ENCODE measurements at places on chromosomes 7 and 10. TPM values are rescaled to one million over a fixed set of nuclear protein-coding genes. Genes with fewer than 3 reads are reported as not detected.

The TAS2R38 gene
- total RNA-seq: not detected

GRCh38 chr7:4265066-4265465 lies 417.0 kb upstream of the FOXK1 start:
- H3K4me3 ChIP-seq: no peak overlapping the region
- no peaks in the 10 kb centered on the region for H3K36me3 ChIP-seq
- H3K27ac ChIP-seq: no peak overlapping the region
- no peaks in the 10 kb centered on the region for H3K4me1 ChIP-seq
- H3K27me3 ChIP-seq: peaks cover 17% of the 10 kb centered on the region

GRCh38 chr10:101986624-101986971 lies 69.4 kb downstream of the ARMH3 start:
- peaks cover 5% of the 10 kb centered on the region for H3K4me1 ChIP-seq
- no peak for DNase-seq

- H3K27ac ChIP-seq: peak overlapping the region; percentile 70
- H3K4me1 ChIP-seq: peaks cover 15% of the 10 kb centered on the region
- no peak for DNase-seq
- H3K36me3 ChIP-seq: peaks cover 14% of the 10 kb centered on the region
These were observed 631 bp upstream of the PRKRIP1 start for GRCh38 chr7:102395592-102395872.

DNA sequence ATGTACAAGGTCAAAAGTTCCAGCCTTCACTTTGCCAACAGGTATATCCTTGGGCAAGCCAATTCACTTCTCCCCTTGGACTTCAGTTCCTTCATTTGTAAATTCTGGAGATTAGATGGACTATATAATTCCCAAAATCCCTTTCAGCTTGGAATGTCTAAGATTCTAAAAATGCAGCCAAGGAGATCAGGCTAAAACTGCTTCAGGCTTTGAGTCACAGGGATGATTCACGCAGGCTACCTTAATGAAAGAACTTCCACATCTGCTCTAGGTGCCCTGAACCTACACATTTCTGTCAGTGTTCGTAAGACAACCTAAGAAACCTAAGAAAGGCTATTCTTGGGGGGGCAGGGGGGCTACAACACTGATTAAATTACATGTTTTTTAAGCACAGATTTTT lies 7.1 kb downstream of the CPVL start:
- H3K27me3 ChIP-seq: peaks cover 7% of the 10 kb centered on the region
- no peak for DNase-seq
- H3K4me3 ChIP-seq: no peak overlapping the region
- H3K4me1 ChIP-seq: no peaks in the 10 kb centered on the region
- no peaks in the 10 kb centered on the region for H3K36me3 ChIP-seq
- H3K27ac ChIP-seq: no peak overlapping the region
